ENCODE measurements at places on chromosomes 11 and 22.

DNA sequence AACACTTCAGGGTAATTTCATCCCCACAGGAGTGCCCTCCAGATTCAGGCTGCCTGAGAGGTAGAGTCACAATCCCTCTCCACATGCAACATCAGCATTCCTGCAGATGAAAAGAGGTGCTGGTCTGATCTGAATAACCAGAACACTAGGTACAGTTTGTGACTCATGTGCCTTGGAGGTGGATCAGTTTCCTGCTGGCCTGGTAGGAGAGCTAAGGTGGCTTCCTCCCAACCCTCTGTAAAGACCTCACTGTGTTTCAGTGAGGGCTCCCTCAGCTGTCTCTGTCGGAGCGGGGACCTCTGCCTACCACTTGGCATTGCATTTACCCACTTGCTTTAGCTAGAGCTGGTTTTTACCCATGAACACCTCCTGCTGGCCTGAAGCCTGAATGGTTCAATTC lies 7.6 kb downstream of the OR9G1 start:
- no peak for DNase-seq

GRCh38 chr11:101019870-101020269 lies 109.7 kb downstream of the PGR start:
- no peak for DNase-seq

GRCh38 chr11:36008584-36008983 lies 64.7 kb downstream of the LDLRAD3 start:
- DNase-seq: no peak

DNA sequence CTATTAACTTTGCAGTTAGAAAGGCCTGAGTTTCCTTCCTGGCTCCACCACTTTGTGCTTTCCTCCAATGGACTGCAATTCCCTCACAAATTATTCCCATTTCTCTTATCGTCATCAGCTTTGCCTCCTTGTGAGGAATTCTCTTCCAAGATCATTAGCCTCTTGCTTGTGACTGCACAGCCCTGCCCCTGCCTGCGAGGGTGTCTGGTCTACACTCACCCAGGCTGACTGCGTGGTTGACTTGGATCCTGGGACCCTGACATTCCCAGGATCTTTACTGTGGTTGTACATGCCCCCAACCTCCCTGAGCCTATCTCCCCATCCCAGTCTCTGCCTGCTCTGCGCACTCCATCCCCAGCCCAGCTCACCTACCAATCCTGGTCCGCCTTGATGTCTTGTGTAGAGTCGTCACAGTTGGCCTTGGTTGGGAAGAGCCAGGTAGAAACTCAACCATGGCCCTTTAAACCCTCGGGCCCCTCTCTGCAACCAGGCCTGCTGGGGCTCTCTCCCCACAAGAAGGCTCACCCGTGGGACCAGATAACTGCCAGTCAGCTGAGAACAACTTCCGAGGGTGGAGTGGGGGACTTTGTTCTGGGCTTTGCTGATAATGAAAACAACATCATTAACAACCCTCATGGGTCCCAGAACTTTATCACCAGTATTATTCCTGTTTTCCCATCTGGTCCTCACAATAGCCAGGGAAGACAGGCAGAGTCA lies at the start of gene OR2AT4:
Gene OR2AT4 (minus strand): TSS at position 421 of the 717 bp plus-strand sequence.
- DNase-seq: no peak

DNA sequence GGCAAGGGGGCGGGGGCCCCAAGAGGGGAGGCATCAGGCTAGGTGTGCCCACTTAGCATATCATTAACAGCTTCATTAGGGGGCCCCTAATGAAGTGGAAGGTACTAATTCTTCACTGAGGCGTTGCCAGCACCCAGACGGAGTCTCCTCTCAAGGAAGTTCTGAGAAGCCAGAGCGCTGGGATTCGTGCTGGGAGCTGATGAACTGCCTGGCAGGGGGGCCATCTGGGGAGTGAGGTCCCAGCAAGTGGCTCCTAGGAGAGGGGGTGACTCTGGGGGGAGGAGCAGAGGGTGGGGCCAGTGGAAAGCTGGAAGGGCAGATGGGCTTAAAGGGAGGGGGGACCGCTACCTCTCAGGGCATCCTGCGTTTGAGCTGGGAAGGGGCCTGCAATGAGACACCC lies 29.8 kb downstream of the DAGLA start:
- DNase-seq: peak; percentile 20

DNA sequence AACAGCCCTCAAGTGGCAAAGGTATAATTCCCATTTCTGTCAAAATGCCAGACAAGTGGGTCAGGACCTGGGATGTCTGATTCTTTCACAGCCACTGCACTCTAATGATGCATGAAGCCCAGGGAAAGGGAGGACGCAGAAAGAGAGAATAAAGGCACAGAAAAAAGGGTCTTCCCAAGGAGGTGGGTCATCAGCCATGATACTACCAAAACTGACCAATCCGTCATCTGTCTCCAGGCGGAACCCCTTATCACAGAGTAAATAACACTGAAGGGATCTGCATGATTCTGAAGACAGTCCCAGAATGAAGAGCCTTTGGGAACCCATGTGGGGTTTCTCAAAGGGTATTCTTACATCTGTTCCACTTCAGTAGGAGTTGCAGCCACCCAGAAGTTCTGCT lies 73.8 kb upstream of the OPCML start:
- DNase-seq: no peak

DNA sequence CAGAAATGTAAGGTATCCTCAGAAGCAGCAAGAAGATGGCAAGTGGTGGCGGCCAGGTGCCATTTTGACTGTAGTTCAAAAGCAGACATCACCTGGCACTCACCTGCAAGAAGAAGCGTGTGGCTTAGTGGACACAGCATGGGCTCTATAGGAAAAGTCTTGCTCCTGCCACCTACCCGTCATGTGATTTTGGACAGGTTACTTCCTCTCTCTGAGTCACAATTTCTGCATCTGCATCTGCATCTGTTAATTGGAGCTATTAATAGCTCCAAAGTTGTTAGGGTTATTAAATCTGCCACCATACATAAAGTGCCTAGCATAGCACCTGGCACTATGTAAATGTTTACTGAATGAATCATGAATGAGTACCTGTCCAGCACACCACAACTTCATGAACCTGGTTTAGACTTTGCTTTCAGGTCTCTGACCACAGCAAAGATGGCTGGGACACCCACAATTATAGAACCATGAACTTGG lies 16.8 kb downstream of the RAB30 start:
- DNase-seq: peak; percentile 15

GRCh38 chr11:7630002-7630401 lies 43.3 kb downstream of the CYB5R2 start:
- no peak for DNase-seq

DNA sequence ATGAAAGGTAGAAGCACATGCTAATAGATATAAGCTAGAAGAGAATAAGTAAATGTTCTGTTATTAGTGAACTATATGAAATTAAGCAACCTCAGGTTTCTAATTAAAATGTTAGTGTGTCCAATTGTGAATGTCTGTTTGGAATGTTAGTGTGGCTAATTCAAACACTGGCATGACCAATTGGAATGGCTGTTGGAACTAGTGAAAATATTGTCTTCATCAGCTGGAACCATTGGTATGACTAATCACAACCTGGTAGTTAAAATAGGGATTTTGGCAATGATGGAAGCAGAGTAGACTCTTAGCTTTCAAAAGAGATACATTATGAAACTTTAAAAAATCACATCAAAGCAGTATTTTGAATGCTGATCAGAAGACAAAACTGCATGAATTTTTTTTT lies 66.8 kb downstream of the CYB5R2 start:
- DNase-seq: no peak

DNA sequence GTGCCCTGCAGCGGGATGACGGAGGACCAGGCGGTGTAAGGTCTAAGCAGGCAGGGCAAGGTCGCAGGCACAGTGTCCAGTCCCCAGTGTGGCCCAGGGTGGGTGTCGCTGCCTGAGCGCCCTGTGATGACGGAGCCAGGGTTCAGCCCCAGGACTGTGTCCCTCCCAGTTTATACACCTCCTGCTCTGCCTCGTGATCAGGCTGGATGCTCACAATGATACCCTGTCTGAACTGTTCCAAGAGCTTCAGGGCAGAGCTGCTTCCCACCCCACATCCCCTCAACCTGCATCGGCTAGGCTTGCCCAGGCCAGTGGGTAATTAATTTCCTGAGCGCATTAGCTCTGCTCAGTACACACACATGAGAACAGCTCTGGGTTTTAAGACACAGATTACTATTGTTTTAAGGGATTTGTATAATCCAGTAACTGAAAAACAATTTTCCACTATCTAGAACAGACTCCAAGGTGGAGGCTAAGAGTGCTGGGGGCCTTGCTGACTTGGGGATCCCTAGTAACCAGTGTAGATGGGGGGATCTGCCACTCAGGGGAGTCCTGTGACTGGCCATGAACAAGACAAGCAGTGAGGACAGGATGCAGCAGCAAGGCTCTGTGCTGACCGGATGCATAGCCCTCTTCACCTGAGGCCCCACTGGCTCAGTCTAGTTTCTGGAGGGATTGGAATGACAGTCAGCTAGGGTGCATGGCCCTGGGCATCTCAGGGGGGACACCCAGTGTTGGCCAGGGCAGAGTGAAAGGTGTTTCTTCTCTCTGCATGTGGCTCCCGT lies 34.1 kb downstream of the GNAZ start:
- no peak for DNase-seq

DNA sequence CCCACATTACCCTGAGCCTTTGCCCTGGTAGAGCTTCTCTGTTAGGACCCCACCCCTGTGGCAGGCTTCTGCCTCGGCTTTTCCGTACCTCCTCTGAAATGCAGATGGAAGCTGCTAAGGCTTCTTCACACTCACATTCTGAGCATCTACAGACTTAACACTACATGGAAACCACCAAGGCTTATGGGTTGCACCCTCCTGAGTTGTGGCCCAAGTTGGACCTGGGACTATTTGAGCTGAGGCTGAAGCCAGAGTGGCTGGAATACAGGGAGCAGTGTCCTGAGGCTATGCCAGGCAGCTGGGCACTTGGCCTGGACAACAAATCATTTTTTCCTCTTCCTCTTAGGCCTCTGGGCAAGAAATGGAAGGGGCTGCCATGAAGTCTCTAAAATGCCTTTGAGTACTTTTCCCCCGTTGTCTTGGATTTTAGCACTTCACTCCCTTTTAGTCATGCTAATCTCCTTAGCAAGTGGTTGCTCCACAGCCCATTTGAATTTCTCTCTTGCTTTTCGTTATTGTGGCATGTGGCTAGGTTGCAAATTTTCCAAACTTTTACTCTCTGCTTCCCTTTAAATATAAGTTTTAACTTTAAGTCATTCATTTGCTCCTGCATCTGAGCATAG lies 114.8 kb upstream of the FIBIN start:
- no peak for DNase-seq

DNA sequence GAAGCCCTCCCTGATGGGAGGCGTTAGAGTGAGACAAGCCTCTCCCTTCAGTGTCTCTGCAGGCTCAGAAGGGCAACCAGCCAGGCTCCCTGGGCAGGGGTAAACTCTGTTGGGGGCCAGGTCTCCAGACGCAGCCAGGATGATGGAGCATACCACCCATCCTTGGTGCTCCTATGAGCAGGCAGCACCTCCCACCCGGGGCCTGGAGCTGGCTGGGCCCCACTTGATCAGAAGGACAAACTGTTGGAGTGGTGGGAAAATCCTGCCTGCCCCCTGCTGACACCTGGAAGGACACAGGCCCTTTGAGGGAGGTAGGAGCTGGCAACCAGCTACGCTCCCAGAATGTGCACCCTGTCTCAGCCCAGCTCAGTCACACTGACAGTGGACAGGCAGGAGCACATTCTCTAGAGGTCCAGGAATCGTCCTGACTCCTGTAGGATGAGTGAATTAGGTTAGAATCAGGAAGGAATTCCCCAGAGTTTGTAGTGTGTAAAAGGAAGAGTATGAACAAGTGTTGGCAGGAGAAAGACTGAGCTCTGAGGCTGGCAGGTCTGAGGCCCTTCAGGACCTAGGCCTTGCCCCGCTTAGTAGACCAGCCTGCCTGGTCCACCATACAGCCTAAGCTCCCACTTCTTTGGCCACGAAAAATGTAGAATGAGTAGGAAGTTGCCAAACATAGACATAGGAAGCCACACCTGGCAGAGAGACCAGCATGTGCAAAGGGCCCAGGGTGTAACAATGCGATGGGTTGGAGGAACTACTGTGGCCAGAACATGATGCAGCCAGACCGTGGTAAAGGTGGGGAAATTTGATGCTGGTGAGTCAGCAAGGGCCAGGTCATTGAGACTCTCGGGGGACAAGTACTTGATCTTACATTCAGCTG lies 19.1 kb downstream of the ARHGEF17 start:
- DNase-seq: no peak

DNA sequence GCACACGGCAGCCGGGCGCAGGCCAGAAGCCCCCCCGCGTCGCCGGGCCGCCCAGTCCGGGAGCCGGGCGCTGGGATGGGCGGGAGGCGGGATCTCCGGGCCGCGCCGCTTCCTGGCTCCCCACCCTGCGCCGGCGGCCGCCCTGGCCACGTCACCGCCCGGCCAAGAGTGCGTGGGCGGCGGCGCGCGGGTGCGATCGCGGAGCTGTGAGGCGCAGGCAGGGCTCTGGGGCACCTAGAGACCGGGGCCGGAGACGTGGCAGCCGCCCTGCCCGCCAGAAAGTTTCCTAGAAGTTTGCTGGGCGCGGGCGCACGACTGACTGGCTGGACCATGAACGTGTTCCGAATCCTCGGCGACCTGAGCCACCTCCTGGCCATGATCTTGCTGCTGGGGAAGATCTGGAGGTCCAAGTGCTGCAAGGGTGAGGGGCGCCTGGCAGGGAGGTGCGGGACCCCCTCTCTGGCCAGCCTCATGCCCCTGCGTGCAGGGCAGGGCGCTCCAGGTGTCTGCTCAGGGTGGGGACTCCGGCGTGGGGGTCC lies at the start of gene KDELR3:
Gene KDELR3 (plus strand): TSS at position 193 of the 539 bp plus-strand sequence. CDS start 138 bp downstream, at position 331.
- no peak for DNase-seq

- DNase-seq: peak; percentile 22
These were observed 25.7 kb upstream of the HMGXB4 start for GRCh38 chr22:35231585-35232084.

DNA sequence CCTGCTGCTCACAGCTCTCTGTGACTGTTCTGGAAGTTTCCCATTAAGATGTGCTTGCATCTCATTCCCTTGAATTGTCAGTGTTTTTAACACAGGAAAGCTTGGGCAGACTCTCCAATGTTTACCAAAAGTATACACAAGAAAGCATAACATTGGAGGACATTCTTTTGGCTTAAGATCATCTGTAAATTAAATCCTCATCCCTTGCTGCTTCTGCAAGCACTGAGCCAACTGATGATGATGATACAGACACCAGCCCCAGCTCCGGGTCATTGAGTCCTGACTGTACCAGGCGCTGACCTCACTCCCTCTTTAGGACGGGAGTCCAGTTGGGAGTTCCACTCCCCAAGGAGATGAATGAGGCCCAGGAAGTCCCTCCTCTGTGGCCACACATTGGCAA lies 23.8 kb downstream of the CD82 start:
- DNase-seq: no peak

GRCh38 chr22:22882033-22882717 lies 5.4 kb upstream of the IGLL5 start:
- DNase-seq: no peak

GRCh38 chr11:116109228-116109627 lies 605.0 kb upstream of the CADM1 start:
- peak; percentile 19 for DNase-seq

- DNase-seq: no peak
These were observed 1241.6 kb downstream of the TBC1D22A start for GRCh38 chr22:48004038-48004437.

GRCh38 chr11:20000351-20001134 lies 159.7 kb downstream of the DBX1 start:
- DNase-seq: peak; percentile 97

Data from DMS79 treated with DMSO at 0.1 percent for 48 hours (cell line).